ENCODE measurements at places on chromosomes 6 and 20. TPM values are rescaled to one million over a fixed set of nuclear protein-coding genes. Genes with fewer than 3 reads are reported as not detected.

The LY6G5C gene
- total RNA-seq = 0.32 TPM

The TRDN gene
- total RNA-seq = 0.24 TPM

The KIF25 gene
- not detected for total RNA-seq

The PPIL1 gene
- total RNA-seq = 53.0 TPM

The MUCL3 gene
- 0.13 TPM for total RNA-seq

The C6orf58 gene
- not detected for total RNA-seq

The VPS16 gene
- total RNA-seq = 34.6 TPM

The TNFRSF6B gene
- total RNA-seq = 3.3 TPM

- H3K4me3 ChIP-seq = no peak overlapping the region
- H3K4me1 ChIP-seq = peaks cover 10% of the 10 kb centered on the region
- no peaks in the 10 kb centered on the region for H3K27me3 ChIP-seq
These were observed 3.4 kb upstream of the MICAL1 start for GRCh38 chr6:109458774-109459531.

- H3K4me1 ChIP-seq = peaks cover 50% of the 10 kb centered on the region
- H3K27me3 ChIP-seq = no peaks in the 10 kb centered on the region
- H3K36me3 ChIP-seq = no peaks in the 10 kb centered on the region
- no peak overlapping the region for H3K4me3 ChIP-seq
These were observed 6.6 kb downstream of the EZR start for GRCh38 chr6:158812611-158813010.

GRCh38 chr6:25637960-25638434 lies 14.0 kb upstream of the SCGN start:
- peaks cover 31% of the 10 kb centered on the region for H3K4me1 ChIP-seq
- H3K36me3 ChIP-seq = no peaks in the 10 kb centered on the region
- H3K27ac ChIP-seq = peak overlapping the region; percentile 4

- H3K36me3 ChIP-seq = no peaks in the 10 kb centered on the region
- DNase-seq = no peak
- no peak overlapping the region for H3K27ac ChIP-seq
These were observed 83.2 kb upstream of the EYA4 start for GRCh38 chr6:133157995-133158394.

DNA sequence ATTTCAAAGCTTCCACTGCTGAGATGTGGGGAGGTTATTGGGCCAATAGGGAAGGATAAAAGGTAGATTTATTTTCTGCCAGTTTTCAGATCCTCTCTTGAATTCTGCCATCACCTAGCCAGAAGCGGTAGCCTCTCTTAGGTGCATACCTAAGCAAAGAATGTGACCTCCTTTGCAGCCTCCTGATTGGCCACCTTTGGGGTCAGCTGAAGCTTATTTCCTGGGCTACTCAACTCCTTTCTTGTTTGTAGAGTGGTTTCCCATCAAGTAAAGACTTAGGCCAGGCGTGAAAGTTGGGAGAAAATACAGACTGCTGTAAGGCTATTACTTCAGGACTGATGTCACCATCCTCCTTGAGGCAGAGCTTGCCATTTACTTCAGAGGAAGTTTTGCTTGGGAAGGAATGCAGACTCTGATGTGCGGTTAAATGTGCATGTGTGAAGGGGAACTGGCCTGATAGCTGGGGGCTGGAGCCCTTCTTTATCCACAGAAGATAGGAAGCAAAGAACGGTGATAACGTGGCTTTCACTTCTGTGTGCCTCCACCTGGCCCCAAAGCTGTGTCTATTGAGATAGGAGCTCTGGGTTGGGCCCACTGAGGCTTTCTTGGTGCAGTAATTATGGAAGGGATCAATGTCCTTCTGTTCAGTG lies 70.1 kb downstream of the TRMT11 start:
- no peak for DNase-seq
- no peaks in the 10 kb centered on the region for H3K27me3 ChIP-seq
- no peak overlapping the region for H3K27ac ChIP-seq
- H3K36me3 ChIP-seq = no peaks in the 10 kb centered on the region
- peaks cover 14% of the 10 kb centered on the region for H3K4me1 ChIP-seq

DNA sequence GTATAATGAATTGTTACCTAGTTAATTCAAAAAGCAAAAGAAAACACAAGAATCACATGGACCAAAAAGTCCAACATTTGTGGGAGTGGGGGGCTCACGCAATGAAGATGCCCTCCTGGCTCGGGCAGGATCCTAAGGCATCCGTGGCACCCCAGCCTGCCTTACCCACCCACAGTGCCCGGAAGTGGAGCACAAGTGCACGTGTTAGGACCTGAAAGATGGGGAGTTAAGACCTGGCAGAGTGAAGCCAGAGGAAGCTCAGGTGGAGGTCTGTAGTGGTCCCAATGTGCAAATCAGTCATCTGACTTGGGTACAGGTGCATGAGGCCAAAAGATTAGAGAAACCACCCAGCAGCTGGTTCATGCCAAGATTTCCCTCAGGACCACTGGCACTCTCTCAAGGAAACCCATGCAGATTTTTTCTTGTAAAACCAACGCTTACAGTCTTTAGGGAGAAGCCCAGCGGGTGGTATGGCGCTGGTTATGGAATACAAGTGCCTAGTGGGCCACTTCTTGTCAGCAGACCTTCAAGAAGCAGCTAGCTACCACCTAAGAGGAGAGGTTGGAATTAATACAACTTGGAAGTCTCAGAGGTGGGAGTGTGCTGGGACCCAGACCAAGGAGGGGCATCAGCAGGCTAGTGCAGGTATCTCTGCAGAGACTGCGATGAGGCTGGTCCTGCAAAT lies 42.1 kb downstream of the BFSP1 start:
- H3K27me3 ChIP-seq = no peaks in the 10 kb centered on the region
- DNase-seq = no peak
- no peak overlapping the region for H3K27ac ChIP-seq
- H3K4me3 ChIP-seq = no peak overlapping the region
- no peaks in the 10 kb centered on the region for H3K36me3 ChIP-seq
- no peaks in the 10 kb centered on the region for H3K4me1 ChIP-seq

DNA sequence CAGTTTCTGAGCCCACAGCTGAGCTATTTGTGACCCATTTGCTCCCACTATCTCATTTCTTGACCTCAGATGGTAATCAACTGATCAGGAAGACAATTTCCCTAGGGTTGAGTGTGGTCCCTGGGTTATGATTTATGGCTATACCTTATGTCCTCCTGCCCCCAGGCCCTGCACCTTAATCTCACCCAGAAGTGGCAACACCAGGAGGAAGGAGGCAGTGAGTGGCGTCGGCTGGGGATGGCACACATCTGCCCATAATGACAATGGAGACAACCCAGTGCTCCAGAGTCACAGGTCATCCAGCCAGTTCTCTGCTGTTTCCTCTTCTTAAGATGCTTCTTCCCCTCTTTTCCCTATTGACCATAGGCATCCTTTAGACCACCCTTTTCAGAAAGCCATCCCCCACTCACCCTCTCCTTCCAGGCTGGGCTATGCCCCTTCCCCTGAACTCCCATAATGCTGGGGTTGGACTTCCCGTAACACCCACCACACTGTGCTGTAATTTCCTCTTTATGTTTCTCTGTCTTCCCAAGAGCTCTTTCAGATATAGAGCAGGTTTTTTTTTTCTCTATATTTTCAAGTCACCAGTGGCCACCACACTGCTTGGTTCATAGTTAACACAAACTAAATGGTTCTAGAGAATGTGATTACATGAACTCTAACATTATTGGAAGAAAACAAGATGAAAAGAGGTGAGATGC lies 8.0 kb downstream of the TRIM10 start:
- no peak for DNase-seq
- no peak overlapping the region for H3K4me3 ChIP-seq
- no peaks in the 10 kb centered on the region for H3K36me3 ChIP-seq
- peaks cover 5% of the 10 kb centered on the region for H3K27me3 ChIP-seq
- H3K27ac ChIP-seq = no peak overlapping the region
- peaks cover 14% of the 10 kb centered on the region for H3K4me1 ChIP-seq

DNA sequence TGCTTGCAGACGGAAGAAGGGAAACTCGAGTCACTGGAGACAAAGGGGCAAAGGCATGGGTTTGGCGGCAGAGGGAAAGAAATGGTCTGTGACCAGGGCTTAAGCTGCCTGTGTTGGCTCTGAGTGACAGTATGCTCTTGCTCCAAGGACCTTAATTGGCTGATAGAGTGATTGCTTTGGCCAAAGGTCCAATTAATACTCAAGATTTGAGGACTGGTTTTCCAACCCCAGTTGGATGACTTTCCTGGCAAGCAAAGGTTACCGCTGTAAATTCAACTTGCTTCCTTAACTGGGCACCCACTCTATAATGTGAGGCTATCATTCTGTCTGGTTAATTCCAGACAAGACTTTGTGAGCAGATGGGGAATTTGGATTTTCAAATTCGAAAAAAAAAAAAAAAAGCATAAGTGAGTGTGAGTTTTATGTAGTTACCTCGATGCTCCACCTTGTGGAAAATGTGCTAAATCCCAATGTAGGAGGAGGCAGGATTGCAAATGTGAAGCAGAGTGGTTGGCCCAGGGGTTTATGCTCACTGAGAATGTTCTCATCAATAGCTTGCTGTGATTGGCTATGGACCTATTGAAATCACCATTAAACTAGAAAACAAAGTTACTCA lies 150.7 kb upstream of the GMDS start:
- H3K4me3 ChIP-seq = no peak overlapping the region
- no peaks in the 10 kb centered on the region for H3K27me3 ChIP-seq
- no peaks in the 10 kb centered on the region for H3K36me3 ChIP-seq
- no peak overlapping the region for H3K27ac ChIP-seq

- no peak overlapping the region for H3K27ac ChIP-seq
- H3K27me3 ChIP-seq = no peaks in the 10 kb centered on the region
- H3K36me3 ChIP-seq = no peaks in the 10 kb centered on the region
- no peak overlapping the region for H3K4me3 ChIP-seq
- peak; percentile 13 for DNase-seq
These were observed 48.9 kb upstream of the EPHA7 start for GRCh38 chr6:93468291-93468690.

DNA sequence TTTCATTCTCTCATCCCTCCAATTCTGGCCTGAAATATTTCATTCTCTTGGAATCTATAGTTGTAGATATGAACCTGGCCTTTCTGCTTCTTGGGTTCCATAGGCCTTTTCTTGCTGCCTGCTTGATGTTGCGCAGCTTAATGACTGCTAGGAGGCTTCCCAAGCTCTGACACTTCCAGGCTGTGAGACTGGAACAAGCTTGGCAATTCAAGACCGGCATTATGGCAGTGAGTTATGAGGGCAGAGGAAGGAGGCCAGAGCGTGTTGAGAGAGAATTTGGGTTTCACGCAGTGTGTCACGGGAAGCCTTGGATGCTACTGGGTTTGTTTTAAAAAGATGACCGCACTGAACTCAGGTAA lies 948 bp upstream of the DNAJC5 start:
- DNase-seq = no peak
- no peaks in the 10 kb centered on the region for H3K36me3 ChIP-seq
- H3K27me3 ChIP-seq = no peaks in the 10 kb centered on the region
- H3K27ac ChIP-seq = peak overlapping the region; percentile 10
- peaks cover 14% of the 10 kb centered on the region for H3K4me1 ChIP-seq

GRCh38 chr20:1338801-1339200 lies 9.9 kb upstream of the SDCBP2 start:
- H3K4me1 ChIP-seq = no peaks in the 10 kb centered on the region
- H3K27ac ChIP-seq = no peak overlapping the region
- DNase-seq = no peak
- no peaks in the 10 kb centered on the region for H3K27me3 ChIP-seq
- no peaks in the 10 kb centered on the region for H3K36me3 ChIP-seq

DNA sequence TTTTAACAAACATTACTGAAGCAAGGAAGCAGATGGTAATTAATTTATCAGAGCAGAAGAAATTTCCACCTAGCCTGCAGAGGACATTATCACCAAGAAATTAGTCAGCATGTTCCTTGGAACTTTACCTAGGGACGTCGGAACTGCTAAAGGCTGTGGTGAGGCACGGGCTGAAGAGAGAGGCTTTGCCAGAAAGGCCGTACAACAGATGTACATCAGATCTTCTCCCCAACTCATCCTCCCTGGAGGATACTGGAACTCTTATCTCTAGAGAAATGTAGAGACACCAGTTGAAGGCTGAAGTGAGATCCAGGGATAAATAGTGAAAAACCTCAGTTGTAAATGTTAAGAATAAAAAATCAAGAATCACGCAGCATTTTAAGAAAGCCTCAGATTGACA lies 257.1 kb downstream of the SAMD5 start:
- H3K4me3 ChIP-seq = no peak overlapping the region
- H3K36me3 ChIP-seq = no peaks in the 10 kb centered on the region
- no peak for DNase-seq
- no peaks in the 10 kb centered on the region for H3K4me1 ChIP-seq
- H3K27me3 ChIP-seq = no peaks in the 10 kb centered on the region

- no peak for DNase-seq
- no peaks in the 10 kb centered on the region for H3K4me1 ChIP-seq
- H3K27me3 ChIP-seq = no peaks in the 10 kb centered on the region
- no peak overlapping the region for H3K4me3 ChIP-seq
- no peaks in the 10 kb centered on the region for H3K36me3 ChIP-seq
These were observed 90.7 kb downstream of the PLG start for GRCh38 chr6:160792708-160793107.

- H3K27ac ChIP-seq = peak overlapping the region; percentile 9
- peaks cover 53% of the 10 kb centered on the region for H3K4me1 ChIP-seq
- no peaks in the 10 kb centered on the region for H3K27me3 ChIP-seq
- no peak overlapping the region for H3K4me3 ChIP-seq
- H3K36me3 ChIP-seq = no peaks in the 10 kb centered on the region
- DNase-seq = no peak
These were observed 41.9 kb downstream of the COX4I2 start for GRCh38 chr20:31679357-31680285.

DNA sequence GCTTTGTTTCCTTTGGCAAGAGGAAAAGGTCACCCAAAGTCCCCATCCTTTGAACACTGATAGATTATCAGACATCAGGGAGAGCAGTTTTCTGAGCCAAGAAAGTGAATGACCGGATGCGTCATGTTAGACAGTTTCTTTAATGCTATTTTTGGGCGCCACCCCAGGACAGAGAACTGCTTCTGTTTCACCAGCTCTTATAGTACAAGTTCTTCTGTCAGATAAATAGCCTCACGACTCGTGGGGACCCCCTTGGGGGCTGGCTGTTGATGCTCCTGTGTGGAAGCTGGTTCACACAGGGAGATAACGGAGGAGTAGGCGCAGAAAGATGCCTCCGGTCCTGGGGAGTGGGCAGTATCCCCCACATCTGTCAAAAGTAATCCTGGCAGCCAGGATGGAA lies 54.6 kb downstream of the NPEPL1 start:
- no peak for DNase-seq
- H3K27ac ChIP-seq = no peak overlapping the region
- no peaks in the 10 kb centered on the region for H3K4me1 ChIP-seq
- no peaks in the 10 kb centered on the region for H3K36me3 ChIP-seq

- H3K4me1 ChIP-seq = peaks cover 41% of the 10 kb centered on the region
- DNase-seq = peak; percentile 70
- H3K27ac ChIP-seq = peak overlapping the region; percentile 68
- H3K27me3 ChIP-seq = no peaks in the 10 kb centered on the region
These were observed 17.8 kb upstream of the ZNF217 start for GRCh38 chr20:53611449-53611894.

DNA sequence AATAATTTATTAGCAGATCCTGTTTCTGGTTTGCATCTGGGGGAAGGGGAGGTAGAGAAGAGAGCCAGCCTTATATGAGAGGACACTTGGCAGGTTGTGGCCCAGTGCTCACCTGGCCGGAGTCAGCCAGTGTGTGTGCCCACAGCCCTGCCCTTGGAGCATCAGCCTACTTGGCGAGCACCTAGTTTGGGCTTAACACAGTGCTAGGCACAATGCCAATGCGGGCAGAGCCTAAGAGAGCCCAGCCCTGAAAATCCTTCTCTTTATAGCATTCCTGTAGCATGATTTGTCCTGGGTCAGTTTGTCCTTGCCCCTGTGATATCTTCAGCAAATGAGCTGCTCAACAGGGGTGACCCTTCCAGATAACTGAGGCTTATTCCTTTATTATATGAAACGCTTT lies 73.0 kb downstream of the SLX4IP start:
- no peaks in the 10 kb centered on the region for H3K27me3 ChIP-seq
- DNase-seq = peak; percentile 21
- no peak overlapping the region for H3K4me3 ChIP-seq
- H3K36me3 ChIP-seq = no peaks in the 10 kb centered on the region
- H3K27ac ChIP-seq = peak overlapping the region; percentile 82
- H3K4me1 ChIP-seq = peaks cover 69% of the 10 kb centered on the region

Data from hepatocyte (in vitro differentiated cells).